NK-92 treated with Interleukin-12 subunit alpha and Interleukin-12 subunit beta, amount 100 ng/mL, for 24 hours (cell line): ENCODE measurements at places on chromosomes 5 and 9.

GRCh38 chr9:133137451-133138231, 16.6 kb upstream of the RALGDS start:
- no peak for DNase-seq

DNA sequence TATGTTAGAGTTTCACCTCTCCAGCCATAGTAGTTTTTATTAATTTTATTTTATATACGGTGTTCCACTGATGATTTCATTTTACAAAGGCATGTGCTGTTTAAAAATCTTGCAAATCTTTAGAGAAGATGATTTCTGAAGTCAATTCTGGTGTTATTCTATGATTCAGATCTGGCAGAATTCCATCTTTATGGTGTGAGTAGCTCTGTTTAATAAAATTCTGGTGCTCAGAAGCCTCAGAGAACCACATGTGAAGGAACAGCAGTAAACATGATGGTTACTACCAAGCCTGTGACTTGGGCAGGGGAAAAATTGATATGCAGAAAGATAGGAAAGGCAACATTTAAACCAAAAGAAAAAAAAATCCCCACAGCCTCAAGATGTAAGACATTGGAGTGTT, 299.7 kb downstream of the NPR3 start:
- no peak for DNase-seq

GRCh38 chr5:16603295-16603694, 13.5 kb downstream of the RETREG1 start:
- DNase-seq = no peak

DNA sequence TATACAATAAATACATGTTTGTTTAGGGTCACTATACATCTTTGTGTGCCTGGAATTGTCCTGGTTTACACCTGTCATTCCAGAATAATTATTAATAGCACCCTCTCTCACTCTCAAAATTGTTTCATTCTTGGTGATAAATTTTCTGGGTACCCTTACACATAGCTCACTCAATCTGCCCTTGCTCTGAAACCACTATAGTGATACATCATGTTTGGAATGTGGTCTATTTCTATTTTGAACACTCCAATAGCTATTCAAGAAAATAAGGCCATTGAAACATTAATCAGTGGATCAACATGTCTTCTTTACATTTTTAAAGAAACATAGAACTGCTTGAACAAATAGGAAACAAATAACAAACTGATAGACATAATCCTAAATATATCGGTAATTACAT, 158.7 kb downstream of the ARRDC3 start:
- no peak for DNase-seq

DNA sequence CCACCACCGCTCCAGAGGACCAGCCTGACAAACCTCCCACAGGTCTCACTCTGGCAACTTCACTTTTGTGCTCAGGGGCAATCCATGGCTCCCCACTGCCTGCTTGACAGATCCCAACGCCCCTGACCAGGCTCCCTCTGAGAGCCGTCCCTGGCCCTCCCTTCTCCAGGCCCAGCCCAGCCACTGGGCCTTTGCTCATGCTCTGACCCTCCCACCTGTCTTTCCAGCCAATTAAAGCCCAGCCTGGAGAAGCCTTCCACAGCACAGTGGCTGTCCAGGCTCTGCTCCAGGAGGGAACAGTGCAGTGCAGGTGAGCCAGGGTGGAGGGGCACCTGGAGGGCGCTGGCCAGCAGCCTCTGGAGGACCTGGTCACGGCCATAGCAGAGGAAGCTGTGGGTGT, 3.3 kb downstream of the ENTPD2 start:
- DNase-seq = no peak

GRCh38 chr9:71115448-71115975, 5.9 kb downstream of the TRPM3 start:
- DNase-seq = no peak

- no peak for DNase-seq
Observed at GRCh38 chr5:173848986-173849596, 39.1 kb upstream of the CPEB4 start.

GRCh38 chr9:89312222-89312571, 1.2 kb downstream of the CKS2 start:
- no peak for DNase-seq

- DNase-seq = no peak
Observed at GRCh38 chr9:137281345-137282116, 4.0 kb downstream of the TOR4A start.
